ENCODE measurements at places on chromosomes 3 and 15.
A peak's percentile ranks its signal among the peaks of the same experiment; 100 is the strongest.

DNA sequence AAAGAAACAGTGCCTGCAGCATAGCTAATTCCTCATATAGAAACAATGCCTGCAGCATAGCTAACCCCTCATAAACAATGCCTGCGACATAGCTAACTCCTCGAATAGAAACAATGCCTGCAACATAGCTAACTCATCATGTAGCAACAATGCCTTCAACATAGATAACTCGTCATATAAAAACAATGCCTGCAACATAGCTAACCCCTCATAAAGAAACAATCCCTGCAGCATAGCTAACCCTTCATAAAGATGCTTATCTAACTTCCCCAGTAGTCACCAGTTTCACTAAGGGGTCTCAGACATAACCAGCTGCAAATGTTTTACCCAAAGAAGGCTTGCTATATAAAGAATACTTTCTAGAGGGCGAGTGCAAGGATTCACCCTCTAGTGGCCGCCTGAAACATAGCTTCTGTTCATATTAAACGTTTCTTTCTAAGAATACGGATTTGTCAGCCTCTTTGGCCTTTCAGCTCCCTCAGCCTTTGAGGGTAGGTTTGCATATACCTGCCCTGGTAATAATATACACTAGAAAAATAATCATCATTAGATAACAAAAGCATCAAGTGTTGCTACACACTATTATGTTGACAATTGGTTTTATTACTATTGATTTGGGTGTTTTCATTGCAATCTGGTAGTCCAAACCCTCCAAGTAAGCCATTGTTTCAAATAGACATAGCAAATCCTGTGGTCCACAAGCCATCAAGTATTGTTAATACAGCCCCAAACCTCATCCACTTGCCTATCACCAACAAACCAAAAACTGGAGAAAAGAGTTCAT, 44.4 kb upstream of the FAN1 start:
- peak; percentile 16 for DNase-seq

- no peak for DNase-seq
These were observed 19.2 kb downstream of the SNX33 start for GRCh38 chr15:75666823-75667501.

DNA sequence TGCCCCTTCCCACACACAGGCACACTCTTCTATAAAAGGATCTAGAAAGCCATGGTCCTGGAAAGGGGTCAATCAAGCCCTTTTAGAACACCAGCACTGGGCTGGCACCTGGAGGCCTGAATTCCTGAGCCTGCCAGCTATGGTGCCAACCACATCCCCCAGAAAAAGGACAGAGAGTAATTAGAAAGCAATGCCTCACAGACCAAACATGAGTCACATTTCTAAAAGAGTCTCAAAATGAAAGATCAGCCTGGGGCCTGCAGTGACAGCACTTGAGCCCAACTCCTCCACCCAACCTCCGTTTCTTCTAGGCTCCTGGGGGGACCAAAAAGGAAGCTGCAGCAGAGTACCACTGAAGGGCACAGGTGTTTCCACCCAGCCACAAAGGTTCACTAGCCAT, 14.1 kb downstream of the MYLK start:
- no peak for DNase-seq

DNA sequence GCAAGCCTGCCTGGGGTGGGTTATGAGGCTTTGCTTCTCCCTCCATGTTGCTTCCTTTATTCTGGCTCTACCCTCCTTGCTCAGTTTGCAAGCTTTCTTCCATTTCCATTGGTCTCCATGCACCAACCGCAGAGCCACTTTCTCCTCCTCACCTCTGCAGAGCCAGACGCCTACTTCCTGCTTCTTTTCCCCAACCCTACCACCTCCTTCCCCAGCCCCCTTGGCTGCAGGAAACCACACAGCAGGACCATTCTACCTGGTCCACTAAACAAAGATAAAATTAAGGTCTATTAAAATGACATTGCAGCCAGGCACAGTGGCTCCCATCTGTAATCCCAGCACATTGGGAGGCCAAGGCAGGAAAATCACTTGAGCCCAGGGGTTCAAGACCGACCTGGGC, 10.0 kb upstream of the CAV3 start:
- no peak for DNase-seq

- no peak for DNase-seq
These were observed 426.3 kb downstream of the LPP start for GRCh38 chr3:188580223-188580622.

DNA sequence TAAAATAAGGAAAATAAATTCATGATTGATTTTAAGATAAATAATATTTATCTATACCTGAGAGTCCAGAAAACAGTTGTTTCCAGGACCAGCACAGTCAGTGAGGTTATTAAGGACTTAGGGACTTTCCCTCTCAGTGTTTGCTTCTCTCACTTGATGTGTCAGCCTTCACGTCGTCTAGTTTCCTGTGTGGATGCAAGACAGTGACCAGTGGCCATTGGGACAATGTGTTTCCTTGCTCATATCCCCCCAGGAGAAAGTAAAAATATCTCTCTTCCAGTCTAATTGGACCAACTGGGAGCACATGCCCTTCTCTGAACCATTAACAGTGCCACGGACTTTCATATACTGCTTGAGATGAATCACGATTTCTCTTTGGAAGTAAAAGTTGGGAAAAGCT, 157.8 kb upstream of the CTNNB1 start:
- DNase-seq: no peak

GRCh38 chr3:100009276-100010086, 104.8 kb downstream of the FILIP1L start:
- DNase-seq: no peak

GRCh38 chr3:76754247-76754646, 285.7 kb upstream of the ROBO2 start:
- no peak for DNase-seq

- DNase-seq: no peak
These were observed 20.2 kb upstream of the PIK3CB start for GRCh38 chr3:138854940-138855339.

DNA sequence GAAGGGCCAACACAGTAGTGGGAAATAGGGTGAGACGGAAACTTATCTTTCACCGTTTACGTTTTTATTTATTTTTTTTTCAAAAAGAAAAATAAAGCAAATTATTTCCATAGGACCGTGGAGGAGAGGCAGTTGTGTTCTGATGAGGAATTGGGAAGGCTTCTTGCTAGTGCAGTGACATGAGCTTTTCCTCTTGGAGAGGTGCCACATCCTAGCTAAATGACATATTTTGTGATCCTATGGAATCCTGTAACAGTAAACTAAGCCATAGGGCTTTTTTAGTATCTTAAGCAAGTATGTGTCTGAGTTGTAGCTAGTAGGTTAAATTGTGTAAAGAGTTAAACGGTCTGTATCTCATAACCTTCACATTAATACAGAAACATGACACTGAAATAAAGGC, 609.9 kb downstream of the RBMS3 start:
- no peak for DNase-seq

GRCh38 chr3:128195802-128196201, 42.5 kb downstream of the EEFSEC start:
- no peak for DNase-seq

- no peak for DNase-seq
These were observed 127.1 kb downstream of the MEGF11 start for GRCh38 chr15:66126456-66126855.

GRCh38 chr15:51641490-51642130, 19.0 kb upstream of the DMXL2 start:
- no peak for DNase-seq

DNA sequence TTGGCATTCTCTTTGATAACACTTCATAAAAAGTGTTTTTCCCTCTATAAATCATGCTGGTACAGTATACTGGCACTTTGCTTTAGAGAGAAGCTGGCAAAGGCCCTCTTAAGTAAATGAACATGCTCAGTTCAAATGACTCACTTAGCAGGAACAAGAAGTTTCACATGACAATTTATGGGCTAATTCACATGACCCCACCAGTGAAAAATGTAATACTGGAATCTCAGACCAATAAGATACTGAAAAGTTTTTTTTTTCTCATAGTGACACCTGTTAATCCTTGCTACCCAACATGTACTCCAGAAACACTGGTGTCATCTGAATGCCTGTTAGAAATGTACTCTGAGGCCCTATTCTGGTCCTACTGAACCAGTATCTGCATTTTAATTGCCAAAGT, 13.9 kb downstream of the BTBD1 start:
- no peak for DNase-seq

DNA sequence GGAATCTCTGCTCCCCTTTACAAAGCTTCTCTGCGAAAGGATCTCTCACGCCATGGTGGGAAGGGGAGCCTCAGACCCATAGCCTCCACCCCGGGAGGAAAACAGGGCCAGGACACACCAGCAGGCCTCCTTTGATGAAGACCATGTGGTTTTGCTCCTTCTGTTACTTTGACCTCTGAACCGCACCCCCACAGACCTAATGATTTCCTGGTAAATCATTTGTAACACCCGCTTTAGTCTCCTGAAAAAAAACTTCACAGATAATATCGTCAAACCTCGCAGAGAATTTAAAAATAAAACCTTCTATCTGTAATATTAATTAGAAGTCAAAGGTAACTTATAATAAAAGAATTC, 18.3 kb downstream of the CPN2 start:
- DNase-seq: no peak

GRCh38 chr15:38148471-38148870, 104.2 kb upstream of the SPRED1 start:
- no peak for DNase-seq

- DNase-seq: no peak
These were observed 34.0 kb downstream of the PCSK6 start for GRCh38 chr15:101455291-101456025.

DNA sequence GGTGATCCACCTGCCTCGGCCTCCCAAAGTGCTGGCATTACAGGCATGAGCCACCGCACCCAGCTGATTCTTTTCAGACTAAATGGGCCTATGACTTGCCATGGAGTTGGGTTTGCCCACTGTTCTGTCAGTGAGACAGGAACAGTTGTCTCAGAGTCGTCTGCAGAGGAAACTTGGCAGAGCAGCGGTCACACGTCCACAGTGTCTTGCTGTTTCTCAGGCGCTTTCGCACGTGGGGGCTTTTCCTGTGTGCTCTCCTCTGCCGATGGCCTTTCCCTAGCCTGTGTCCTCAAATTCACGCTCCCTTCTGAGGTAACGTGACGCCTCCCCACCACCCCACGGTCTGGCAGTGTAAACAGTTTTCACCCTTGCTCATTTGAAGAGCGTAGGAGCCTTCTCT, 11.3 kb downstream of the TMEM44 start:
- no peak for DNase-seq

GRCh38 chr15:85029221-85029620, 47.6 kb downstream of the PDE8A start:
- DNase-seq: no peak

GRCh38 chr15:74470631-74471395, 9.9 kb upstream of the UBL7 start:
- DNase-seq: no peak

DNA sequence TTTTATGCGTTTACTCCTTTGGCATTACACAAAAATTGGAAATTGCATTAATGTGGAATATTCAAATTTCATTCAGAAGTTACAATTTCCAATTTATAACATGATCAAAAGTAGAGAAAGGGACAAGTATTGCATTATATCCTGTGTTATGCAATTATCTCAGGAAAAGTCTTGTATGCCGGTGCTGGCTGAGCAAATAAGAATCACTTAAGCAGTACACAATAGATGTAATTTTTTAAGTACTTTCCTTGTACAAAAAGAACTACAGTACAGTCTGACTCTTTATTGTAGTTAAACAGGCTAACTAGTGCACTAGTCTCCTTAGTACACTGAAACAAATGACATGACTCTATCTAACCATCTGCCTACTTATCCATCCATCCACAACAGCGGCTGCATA, 493.2 kb upstream of the KCNMB2 start:
- DNase-seq: no peak

DNA sequence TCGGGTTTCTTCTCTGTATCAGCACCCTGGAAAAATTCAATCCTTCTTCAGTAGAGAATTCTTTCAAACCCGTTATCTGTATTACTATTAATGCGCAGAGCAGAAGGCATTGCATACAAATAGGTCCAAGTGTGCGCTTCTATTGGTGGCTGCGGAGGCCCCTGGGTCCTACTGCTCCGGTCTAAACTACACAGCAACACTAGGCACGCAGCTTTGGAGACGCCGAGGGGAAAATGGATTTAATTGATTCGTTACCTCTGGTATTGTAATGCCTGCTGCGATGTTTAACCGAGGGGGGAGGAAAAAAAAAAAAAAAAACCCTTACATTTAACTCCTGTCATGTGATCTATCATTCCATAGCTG, at the start of gene ROBO1:
ROBO1 (minus strand) TSS at position 94 of the 363 bp plus-strand sequence.
- peak; percentile 55 for DNase-seq

- DNase-seq: no peak
These were observed 533.3 kb downstream of the SOX2 start for GRCh38 chr3:182245059-182245458.

- DNase-seq: no peak
These were observed 414.6 kb downstream of the FOXP1 start for GRCh38 chr3:71168880-71169411.

DNA sequence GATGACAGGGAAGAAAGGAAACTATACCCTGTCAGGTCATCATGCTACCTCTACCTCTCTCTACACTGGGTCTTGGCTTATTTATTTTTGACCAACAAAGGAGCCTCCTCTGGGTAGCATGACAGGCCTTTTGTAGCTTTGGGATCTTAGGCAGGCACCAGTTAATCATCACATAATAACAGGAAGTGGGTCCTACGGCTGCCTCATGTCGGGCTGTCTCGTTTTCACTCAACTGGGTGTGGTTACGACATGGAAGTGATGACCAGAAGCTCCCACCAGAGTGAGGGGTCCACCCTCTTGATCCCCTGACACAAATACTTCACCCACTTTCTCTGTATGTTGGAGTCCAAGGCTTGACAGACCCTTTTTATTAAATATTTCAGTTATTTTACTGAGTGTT, 105.3 kb downstream of the CD47 start:
- no peak for DNase-seq

DNA sequence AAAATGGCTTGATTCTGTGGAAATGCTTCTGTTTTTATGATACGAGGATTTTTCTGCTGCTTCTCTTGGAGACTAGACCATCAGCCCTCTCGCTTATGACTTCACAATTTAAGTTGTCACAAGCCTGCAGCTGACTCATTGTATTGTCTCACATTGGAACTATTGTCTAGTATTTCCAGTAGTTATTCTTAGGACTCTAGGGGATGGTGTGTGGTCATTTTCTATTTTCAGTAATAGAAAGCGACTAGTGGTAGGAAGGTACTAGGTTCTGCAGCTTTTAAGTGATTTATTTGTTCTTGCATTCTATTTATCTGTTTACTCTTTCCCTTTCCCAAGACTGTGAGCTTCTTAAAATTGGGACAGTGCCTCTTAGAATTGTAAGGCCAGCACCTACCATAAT, 66.3 kb upstream of the CRTC3 start:
- DNase-seq: no peak

GRCh38 chr15:59687836-59688235, 1.3 kb downstream of the BNIP2 start:
- DNase-seq: no peak

- DNase-seq: no peak
These were observed 34.9 kb upstream of the POU1F1 start for GRCh38 chr3:87311309-87311708.

DNA sequence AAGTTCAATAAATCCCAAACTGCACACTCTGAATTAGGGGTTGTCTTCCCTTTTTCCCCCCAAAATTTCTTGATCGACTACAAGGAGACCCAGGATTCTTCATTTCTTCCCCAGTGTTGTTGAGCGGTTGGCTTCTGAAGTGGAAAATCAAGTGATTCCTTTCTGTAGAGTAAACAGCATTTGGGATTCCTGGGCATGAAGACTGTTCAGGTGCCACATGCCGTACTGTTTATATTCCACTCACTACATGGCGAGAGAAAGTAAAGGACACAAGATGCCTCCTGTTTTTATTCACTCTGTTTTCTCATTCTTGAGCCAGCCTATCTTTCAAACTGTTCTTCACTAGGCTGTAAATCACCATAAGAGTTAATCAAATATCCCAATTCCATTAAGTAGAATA, 12.6 kb downstream of the FSTL1 start:
- DNase-seq: no peak
